Activated T-helper 1 cell treated with anti-CD3 and anti-CD28 coated beads, Interleukin-12 subunit alpha, Interleukin-12 subunit beta, Interleukin-2, Interleukin-4 antibody, amounts not matched to agents 30 ng/mL and 10 ng/mL and 1 ng/mL, durations not matched to agents 14 hours and 24 hours and 36 hours (primary cell): ENCODE measurements at places on chromosomes 3 and 15. TPM values are rescaled to one million over a fixed set of nuclear protein-coding genes. Genes with fewer than 3 reads are reported as not detected.

The FAM81A gene
- total RNA-seq, result 0.49 and 0.60 TPM in 2 replicates

The WDR93 gene
- total RNA-seq, result not detected in 2 replicates

The CLEC3B gene
- not detected in 2 replicates for total RNA-seq

The CKMT1B gene
- 0.44 and 0.86 TPM in 2 replicates for total RNA-seq

The CPEB1 gene
- total RNA-seq, result not detected in 2 replicates

The CRABP1 gene
- not detected in 2 replicates for total RNA-seq

The GOLGA8G gene
- not detected in 2 replicates for total RNA-seq

The SLC4A7 gene
- total RNA-seq, result 65.5 and 66.7 TPM in 2 replicates

The REC114 gene
- not detected in 2 replicates for total RNA-seq

The MED12L gene
- total RNA-seq, result 4.9 and 5.1 TPM in 2 replicates
